Type B pancreatic cell (in vitro differentiated cells): ENCODE measurements at places on chromosomes 2 and 18.

- no peak for DNase-seq
Observed at GRCh38 chr2:238242731-238243495, 3.1 kb upstream of the HES6 start.

DNA sequence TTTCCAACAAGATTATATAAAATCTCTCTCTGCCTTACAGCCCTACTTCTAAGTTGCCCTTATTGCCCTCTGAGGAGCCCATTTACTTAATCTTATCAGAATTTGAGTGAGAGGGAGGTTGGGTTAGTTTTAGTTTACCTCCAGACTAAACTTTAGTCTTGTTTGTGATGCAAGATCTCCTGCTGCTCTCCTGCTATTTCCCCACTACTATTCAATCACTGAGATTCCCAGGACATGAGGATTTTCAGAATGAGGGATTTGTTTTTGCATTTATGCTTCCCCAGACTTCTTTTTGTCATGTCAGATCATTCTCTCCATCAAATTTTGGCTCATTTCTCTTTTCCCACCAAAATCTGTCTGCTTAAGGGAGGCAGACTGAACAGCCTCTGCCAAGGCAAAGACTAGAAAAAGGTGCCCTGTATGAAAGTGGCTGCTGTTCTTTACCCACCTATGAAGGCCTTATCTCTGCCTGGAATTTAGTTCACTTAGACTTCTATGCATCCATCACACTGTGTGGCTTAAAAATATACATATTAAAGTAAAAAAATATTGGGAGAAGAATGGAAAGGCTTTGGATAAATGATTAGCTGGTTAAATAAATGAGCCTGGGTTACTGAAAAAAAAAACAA is 401.3 kb downstream of the PID1 start:
- no peak for DNase-seq

DNA sequence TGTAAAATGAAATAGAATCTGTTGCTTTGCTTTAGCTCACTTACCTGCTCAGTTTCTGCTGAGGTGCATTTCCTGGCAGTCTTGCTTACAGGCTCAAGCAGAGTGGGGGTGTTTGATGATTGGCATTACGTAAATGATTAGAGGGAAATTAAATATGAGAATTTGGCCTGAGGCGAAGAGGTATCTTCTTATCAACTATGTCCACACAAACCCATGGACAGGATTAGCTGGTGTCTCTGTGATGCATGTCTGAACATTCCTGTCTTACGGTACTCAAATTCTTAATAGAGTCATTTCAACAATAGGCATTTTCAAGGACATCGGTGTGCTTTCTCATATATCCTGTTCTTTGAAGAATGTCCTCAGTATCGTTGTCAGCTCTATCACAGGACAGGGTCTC is 102.1 kb downstream of the PRPF40A start:
- no peak for DNase-seq

GRCh38 chr2:240460781-240461431 is 25.4 kb downstream of the GPC1 start:
- no peak for DNase-seq

DNA sequence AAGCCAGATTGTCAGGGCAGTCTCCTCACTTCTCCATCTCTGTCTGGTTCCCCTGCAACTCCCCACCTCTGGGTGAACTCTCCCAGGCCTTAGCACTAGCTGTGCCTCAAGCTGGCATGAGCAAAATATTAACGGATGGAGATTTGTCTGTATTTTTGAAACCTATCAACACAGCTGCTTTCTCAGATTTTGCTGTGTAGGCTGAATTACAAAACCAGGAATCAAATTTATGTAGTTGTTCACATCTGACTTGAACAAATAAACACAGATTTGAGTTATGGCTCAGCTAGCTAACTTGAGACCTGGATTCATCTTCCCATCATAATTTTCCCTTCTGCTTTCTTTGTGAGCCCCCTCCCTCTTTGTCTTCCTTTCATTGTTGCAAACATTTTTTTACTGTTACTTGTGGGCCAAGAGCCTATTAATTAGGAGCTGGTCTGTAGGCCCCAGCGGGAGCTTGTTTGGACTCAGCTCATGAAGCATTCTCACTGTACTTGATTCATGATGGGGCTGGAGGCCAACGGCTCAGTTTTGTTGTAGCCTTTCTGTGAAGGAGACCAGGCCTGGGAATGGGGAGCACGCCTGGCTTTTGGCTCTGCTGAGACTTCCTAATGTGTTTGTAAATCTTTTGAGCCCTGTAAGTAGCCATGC is 164.1 kb upstream of the GATA6 start:
- DNase-seq = no peak

DNA sequence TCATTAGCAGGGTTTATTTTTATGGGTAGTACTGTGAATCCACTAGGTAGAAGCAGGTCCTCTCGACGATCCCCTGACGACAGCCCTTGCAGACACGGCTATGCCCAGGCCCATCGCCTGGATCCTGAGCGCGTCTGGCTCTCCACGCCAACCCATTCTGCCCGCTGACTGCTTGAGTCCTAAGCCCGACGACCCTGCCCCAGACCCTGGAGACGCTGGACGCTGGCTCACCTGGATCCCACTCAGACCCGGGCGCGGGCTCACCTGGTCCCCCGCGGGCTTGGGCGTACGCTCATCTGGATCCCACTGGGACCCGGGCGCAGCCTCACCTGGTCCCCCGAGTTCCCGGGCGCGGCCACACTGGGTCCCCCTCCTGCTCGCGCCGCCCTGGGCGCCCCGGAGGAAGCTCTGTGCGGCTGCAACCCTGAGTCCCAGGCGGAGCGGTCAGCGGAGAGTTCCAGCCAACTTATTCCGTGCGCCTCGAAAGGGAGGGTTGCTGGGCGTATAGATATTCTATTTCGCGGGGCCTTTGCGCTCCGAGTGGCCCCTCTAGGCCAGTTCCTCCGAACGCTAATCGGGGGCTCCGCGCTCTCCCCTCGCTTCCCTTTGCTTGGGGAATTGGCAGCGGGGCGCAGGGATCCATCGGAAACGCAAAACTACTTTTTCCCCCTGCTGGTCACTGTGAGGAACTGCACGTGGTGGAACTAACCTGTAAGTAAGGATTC is 22.4 kb upstream of the RMP24 start:
- DNase-seq = peak; percentile 74

GRCh38 chr2:173175222-173175621 is 99.6 kb downstream of the MAP3K20 start:
- DNase-seq = no peak

DNA sequence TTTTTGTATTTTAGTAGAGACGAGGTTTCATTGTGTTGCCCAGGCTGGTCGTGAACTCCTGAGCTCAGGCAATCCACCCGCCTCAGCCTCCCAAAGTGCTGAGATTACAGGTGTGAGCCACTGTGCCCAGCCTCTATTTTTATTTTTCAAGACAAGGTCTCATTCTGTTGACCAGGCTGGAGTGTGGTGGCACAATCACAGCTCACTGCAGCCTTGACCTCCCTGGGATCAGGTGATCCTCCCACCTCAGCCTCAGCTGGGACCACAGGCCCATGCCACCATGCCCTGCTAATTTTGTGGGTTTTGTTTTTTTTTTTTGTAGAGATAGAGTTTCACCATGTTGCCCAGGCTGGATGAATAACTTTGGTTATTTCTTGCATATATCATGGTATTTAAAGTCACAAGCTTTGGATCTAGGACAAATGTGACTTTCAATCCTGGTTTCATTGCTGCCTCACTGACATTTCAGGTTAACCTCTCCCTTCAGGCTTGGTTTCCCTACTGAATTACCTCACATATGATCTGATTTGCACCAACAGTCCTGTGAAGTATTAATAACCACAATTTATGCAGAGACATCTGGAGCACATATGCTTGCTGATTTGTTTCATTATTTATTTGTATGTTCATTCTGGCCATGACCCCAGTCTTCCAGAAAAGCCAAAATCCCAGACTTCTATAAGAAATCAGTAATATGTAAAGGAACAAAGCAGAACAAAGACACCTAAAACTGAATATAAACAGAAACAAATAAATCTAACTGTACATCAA is 17.5 kb upstream of the RAB31 start:
- no peak for DNase-seq

- no peak for DNase-seq
Observed at GRCh38 chr2:70161069-70161534, 29.7 kb downstream of the C2orf42 start.

- DNase-seq = no peak
Observed at GRCh38 chr2:231379266-231380215, 16.0 kb upstream of the B3GNT7 start.

- DNase-seq = no peak
Observed at GRCh38 chr2:161052214-161052613, 108.0 kb upstream of the TANK start.

DNA sequence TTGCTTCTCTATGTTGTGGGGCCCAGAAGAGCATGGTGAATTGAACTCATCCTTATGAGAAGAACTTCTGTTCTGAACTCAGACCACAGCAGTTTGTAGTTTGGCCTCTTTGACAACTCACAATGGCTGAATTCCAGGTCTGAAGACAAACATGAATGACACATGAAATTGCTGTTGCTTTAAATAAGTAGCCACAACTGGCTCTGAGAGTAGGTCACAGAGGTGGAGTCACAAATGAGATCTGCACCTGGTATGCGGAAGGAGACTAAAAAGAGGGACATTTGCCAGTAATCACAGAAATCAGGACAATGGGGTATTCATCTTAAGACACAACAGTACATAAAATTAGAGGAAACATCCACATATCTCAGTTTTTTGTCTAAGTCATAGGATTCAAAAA is 290.3 kb upstream of the MMADHC start:
- DNase-seq = no peak

DNA sequence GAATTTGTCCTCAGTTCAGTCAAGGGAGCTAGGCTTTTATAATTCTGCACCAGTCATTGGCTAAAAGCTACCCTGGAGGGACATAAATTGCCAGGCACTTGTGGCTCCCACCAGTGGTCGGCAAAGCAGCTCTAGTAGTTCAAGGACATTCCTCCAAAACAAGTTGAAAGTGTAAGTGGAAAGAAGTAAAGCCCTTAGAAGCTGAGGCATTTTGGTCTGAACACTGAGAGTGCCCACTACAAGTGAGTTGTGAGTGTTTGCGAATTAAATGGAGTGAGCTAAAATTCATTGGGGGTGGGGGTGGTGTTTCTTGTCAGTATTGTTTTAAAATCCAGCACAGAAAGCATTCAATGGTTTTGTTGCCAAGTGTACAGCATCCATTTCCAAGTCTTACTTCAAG is 879.9 kb upstream of the CDH2 start:
- no peak for DNase-seq

- DNase-seq = no peak
Observed at GRCh38 chr18:28823506-28824182, 646.7 kb upstream of the CDH2 start.

DNA sequence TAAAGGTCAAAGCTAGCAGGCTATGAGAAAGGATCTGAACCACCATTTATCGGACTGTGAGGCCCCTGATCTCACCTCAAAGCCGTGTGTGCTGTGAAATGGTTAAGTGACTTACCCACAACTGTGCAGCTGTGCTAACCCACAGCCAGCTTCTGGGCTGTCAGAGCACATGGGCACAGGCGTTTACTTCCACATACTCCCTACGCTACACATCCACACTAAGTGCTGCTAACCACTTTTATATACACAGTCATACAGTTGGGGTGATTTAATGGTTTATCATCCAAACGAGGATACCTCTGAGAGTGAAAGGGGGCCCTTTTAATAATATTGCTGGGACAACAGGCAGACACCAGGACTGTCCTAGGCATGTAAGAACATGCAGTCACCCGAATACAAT is 37.3 kb downstream of the CYRIA start:
- no peak for DNase-seq

DNA sequence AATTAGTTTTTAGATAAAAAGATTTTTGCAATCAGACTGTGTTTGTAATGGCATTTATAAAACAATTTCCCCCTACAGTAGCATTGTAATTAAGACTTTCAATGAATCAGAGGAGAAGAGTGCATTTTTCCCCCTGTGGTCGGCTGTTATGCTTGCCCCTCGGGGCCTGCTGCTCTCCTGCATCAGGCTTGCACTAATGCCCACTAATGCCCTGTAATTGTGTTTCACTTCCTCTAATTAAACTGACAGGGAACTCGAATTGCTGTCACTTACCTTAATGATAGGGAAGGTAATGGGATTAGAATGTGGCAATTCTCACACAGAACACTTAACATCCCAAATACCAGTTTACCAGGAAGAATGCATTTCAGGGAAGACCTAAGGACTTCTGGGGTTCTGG is 61.2 kb upstream of the LRRTM1 start:
- no peak for DNase-seq

GRCh38 chr2:185785851-185786473 is 47.4 kb downstream of the FSIP2 start:
- no peak for DNase-seq

DNA sequence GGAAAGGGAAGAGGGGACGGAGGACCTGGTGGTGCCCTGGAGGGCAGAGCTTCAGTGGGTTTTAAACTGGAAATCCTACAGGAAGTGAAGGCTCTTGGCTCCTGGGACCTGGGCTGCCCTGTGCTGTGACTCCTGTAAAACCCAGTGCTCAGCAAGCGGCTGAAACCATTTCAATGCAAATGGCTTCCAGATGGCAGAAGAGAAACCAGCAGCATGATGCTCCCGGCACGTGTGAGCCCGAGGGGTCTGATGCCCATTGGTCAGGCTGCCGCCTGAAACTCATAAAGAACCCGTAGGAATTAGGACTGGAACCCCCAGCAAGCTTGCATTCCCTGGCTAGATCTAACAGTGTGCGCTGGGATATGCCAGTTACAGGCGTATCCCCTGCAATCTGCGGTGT is 109.2 kb upstream of the THOC1 start:
- DNase-seq = no peak

DNA sequence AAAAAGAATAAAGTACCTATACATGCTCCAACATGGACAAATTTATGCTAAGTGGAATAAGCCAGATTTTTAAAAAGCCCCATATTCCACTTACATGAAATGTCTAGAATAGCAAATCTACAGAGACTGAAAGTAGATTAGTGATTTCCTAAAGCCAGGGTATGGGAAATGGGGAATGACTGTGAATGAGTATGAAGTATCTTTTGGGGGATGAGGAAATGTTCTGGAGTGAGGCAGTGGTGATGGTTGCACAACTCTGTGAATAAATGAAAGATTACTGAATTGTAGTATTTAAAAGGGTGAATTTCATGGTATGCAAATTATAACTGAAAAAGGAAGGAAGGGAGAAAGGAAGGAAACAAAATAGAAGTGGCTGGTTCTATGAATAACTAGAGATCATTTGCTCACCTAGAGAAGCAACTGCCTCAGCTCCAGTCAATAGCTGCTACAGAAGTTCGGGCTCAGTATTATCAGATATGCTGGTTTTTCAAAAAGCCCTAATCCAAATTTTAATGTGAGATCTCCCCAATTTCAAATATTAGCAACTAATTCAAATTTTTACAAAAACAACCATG is 39.3 kb downstream of the MAP3K2 start:
- DNase-seq = no peak

- no peak for DNase-seq
Observed at GRCh38 chr2:169512525-169512924, 3.0 kb downstream of the KLHL41 start.

GRCh38 chr2:98393354-98393753 is 47.1 kb downstream of the CNGA3 start:
- DNase-seq = no peak

DNA sequence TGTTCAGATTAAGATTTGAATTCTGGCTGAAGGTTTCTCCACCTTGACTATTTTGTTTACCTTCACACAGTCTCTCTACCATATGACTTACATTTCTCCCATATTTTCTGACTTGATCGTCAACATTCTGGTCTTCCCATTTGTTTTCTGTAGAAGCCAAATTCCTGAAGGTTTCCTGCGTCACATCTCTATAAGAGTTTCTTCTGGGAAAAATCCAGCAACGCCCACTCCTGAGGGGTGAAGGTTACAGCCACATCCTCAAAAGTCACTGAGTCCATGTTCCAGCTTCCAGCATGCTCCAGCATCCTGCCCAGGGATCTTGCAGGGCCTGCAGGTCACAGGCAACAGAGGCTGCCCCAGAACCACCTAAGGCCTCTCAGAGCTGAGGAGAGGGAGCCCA is 47.5 kb downstream of the NBEAL1 start:
- no peak for DNase-seq
